ENCODE measurements at places on chromosomes 11 and 22.

- DNase-seq, result no peak
Measured at GRCh38 chr11:133902506-133902905, 54.3 kb downstream of the IGSF9B start.

- no peak for DNase-seq
Measured at GRCh38 chr22:49206281-49206680, 621.4 kb downstream of the BRD1 start.

DNA sequence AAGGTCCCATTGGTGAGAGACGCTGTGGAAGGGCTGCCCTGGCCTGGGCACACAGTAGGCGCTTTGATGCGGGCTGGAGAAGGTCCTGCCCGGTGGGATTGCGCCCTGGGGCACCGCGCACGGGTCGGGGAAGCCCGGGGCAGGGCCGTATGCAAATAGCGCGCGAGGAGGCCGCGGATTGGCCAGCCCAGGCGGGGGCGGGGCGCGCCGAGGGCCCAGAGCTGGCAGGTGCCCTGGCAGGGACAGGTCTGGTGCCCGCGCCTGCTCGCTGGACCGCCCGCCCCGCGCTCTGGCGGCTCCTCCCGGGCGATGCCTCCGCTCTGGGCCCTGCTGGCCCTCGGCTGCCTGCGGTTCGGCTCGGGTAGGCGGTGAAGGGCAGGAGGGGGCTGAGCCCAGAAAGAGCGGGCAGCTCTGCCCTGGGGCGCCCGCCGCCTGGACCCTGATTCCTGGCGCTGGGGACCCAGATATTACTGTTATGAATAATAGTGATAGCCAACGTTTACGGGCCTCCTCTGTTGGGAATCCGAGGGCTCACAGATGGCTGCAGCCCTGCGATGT is at the start of gene UPK3A:
Gene UPK3A (plus strand): TSS at position 245 of the 558 bp plus-strand sequence. CDS start 65 bp downstream, at position 310.
- DNase-seq, result no peak

DNA sequence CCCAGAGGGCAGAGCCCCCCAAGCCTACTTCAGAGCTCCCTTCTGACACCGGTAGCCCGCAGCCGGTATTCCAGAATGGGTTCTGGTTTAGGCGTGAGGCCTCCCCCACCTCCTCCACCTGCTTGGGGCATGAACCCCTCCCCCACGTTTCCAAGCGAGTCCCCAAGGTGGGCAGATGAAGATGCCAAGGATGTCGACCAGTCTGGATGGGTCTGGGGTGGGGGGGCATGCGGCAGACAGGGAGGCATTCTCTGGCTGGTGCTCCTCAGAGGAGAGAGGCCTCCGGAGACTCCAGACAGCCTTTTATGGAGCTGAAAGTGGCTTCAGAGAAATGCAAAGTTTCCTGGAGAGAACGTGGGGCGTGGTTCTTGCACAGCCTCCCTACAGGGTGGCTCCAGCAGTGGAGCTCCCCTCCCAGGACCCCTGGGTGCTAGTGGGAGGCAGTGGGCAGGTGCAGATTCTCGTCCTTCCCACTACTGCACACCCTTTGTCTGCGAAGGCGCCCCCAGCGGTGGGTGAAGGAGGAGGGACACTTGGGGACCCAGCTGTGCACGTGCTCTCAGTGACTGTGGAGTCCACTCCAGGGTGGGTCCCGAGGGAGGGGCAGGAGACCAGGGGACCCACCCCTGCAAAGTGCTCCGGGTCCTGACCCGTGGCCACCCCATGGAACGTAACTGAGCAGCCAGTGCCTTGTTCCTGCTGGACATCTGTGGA is 4.2 kb downstream of the CCND1 start:
- no peak for DNase-seq

GRCh38 chr11:72391638-72392423 is 42.5 kb downstream of the CLPB start:
- no peak for DNase-seq

- no peak for DNase-seq
Measured at GRCh38 chr11:111148953-111149352, 96.6 kb upstream of the POU2AF2 start.

DNA sequence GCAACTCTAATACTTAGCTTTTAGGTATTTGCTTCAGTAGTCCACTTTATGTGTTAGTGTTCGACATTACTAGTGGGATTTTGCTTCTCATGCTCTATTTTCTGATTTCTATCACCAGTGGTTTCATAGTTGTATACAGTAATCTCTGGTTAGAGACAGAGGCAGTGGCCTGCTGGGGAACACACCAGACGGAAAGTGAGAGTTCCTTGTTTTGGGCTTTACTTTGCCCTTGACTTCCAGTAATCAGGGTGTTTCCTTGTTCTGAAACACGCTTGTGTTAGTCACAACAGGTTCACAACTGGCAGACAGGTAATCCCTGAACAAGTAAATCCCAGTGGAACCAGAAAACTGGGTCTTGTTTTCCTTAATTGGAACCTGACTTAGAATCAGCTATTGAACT is 56.0 kb downstream of the PACS1 start:
- no peak for DNase-seq

DNA sequence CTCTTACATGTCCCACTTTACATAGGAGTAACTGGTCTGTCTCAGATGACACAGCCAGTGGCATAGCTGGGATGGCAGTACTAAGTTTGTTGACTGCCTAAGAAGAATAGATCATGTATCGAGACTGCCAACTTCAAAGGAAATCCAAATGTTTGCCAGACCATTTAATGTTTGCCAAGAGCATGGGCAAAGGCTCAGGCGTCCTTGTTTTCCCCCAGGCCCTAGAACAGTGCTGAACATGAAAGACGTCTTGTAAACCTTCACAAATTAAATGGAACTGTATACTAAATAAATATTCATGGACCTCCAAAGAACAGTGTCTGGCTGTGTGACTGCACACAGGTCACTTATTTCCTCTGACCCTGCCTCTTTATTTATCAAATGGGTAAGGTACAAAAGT is 234.7 kb upstream of the CCDC90B start:
- no peak for DNase-seq

DNA sequence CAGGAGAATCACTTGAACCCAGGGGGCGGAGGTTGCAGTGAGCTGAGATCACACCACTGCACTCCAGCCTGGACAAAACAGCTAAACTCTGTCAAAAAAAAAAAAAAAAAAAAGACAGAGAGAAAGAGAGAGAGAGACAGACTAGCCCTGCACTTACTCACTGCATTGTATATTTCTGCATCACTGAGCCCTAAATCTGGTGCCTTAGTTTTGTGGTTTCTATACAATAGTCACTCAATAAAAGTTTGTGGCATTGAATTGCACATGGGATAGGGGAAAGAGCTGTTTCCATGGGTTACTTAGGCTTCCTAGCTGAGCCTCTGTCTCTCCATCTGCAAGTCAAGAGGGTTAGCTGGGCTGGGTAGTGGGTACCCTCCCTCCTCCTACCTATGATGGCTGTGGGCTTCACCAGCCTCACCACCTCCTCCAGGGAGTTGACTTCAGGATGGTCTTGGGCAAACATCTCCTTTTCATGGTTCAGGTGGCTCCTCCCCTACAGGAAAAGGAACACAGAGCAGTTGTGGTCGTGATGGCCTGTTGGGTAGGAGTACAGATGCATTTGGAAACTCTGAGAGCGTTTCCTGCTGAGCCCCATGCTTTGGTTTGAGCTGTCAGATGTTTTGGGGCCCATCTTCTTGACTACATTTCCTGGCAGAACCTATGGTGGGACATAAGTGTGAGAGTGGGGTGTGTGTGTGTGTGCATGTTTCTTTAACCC is 73.2 kb downstream of the CCDC81 start:
- no peak for DNase-seq

- DNase-seq, result no peak
Measured at GRCh38 chr11:1138097-1138496, 19.7 kb upstream of the MUC5AC start.

GRCh38 chr22:31897842-31898805 is 46.2 kb upstream of the YWHAH start:
- DNase-seq, result no peak

DNA sequence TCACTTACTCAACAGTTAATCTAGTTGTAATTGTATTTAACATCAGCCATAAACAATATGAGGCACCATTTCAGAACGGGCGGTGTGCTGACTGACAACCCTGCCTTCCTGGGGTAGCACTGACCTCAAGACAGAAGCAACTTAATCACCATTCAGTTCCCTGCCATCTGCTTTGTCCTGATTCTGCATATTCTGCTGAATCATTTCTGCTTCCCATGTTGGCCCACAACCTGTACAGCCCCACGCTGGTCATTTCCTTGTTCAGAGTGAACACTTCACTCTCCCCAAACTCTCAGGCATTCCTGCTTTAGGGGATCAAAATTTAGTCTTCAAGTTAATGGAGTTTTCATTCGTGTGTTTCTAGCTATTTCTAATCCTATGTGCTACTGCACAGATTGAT is 132.3 kb upstream of the ZBED5 start:
- no peak for DNase-seq

DNA sequence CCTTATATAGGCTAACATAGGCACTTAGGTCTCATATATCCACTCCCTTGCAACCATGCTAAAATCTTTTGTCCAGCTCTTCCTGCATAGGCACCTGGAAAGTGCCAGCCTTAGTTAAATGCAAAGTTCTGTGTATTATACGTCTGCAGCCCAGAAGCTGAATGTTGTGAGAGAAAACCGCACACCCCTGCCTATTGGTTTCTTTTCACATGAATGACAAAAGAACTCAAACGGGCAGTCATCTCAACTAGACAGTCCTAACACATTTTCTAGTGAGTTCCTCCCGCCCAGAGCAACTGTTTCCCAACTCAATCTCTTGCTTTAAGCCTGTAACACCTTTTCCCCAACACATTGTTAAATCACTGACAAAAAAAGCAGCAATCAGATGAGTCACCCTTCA is 69.4 kb upstream of the SC5D start:
- no peak for DNase-seq

- DNase-seq, result no peak
Measured at GRCh38 chr11:68386331-68386978, 74.1 kb downstream of the LRP5 start.

DNA sequence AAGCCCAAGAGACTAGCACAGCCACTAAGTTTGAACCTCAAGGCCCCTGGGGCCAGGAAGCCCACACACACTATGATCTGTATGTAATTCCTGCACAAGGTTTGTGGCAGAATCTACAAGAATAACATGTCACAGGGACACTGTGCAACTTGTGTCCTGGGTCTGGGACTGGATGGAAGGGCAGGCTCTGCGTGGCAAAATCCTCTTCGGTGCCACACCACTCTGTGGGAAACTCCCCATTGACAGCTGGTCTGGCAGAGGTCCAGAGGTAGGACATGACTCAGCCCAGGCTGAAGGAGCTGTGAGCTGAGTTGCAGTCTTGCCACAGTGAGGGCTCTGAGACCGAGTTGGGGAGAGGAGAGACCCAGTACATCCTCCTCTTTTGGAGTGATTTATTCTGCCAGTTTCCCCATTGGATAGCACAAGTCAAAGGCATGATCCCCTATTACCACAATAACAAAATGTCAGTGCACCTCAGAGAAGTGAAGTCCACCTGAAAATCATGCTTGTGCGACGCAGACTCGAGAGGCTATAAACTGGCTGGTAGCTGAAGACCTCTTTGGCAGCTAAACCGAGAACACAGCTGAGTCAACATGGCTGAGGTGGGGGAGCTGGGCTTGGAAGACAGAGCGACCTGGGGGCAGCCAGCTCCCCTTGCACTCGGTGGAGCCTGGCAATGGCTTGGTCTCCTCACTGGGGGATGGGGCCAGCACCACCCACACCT is 23.3 kb upstream of the SERPIND1 start:
- DNase-seq, result peak; percentile 57

- no peak for DNase-seq
Measured at GRCh38 chr22:20231514-20232236, 36.4 kb downstream of the RTN4R start.

DNA sequence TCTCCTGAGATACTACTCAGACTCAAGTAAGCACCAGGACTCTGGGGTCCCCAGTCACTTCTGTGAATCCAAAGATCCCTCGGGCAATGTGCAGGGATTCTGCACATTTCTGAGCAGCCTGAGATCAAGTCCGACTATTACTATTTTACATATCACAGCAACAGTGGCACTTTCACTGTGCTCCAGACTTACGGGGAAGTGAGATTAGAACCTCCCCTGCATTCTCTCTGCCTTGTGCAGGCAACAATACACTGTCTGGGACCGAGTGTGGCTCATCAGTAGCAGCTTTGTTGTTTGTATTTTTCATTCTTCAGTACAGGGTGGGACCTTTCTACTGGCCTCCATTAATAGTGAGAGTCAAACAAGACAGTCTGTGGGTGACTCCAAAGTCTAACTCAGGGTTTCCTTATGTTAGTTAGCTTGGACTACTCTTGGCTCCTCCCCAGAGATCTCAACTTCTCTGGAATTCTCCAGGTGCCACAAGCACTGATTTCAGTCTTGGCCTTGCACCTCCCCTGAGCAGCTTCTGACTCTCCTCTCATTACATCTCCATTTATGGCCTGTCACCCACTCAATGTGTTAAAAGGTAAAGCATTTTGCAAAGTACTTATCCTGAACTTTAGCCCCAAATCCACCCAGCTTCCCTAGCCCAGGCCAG is 76.2 kb upstream of the TOP3B start:
- DNase-seq, result no peak

- DNase-seq, result peak; percentile 96
Measured at GRCh38 chr11:7020183-7020917, at the start of the genes NLRP14 and ZNF214. Gene NLRP14, plus strand, starts transcription at chr11:7020479. Its CDS starts 18,108 bp downstream, at chr11:7038587. Gene ZNF214, minus strand, starts transcription at chr11:7020346. Its CDS starts 17,511 bp downstream, at chr11:7002835.

- no peak for DNase-seq
Measured at GRCh38 chr11:35305670-35306382, 113.5 kb downstream of the SLC1A2 start.

- DNase-seq, result no peak
Measured at GRCh38 chr22:42335839-42336378, 65.5 kb upstream of the TCF20 start.

DNA sequence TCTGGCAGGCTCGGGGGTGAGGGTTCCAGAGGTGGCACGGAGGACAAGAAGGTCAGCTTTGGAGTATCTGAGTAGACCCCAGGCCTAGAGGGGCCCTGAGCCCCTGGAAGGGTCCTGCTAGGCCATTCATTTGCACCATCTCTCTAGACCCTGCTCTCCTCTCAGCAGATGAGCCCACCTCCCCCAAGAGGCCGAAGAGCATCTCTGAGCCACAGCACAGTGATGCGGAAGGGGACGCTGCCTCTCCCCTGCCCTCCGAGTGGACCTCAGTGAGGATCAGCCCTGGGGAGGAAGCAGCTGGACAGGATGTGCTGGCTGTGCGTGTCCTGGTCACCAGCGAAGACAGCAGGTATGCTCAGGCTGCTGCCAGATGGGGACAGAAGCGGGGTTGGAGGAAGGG is 101.6 kb upstream of the PARVA start:
- no peak for DNase-seq

DNA sequence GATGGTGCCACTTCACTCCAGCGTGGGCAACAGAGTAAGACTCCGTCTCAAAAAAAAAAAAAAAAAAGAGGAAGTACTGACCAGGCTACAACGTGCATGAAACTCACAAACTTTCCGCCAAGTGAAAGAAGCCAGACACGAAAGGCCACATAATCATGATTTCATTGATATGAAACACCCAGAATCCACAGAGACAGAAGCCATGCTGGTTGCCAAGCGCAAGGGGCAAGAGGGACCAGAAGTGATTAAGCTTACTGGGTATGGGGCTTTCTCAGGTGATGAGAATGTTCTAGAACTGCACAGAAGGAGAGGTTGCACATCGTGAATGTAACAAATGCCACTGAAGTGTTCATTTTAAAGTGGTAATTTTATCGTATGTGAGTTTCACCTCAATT is 60.9 kb downstream of the CELSR1 start:
- DNase-seq, result no peak

GRCh38 chr11:106619320-106619990 is 398.8 kb downstream of the GUCY1A2 start:
- no peak for DNase-seq

GRCh38 chr11:103608566-103608965 is 427.9 kb upstream of the DDI1 start:
- DNase-seq, result no peak

All from left hindlimb (tissue), 1 donor.